ENCODE measurements at places on chromosomes 3 and 15.

DNA sequence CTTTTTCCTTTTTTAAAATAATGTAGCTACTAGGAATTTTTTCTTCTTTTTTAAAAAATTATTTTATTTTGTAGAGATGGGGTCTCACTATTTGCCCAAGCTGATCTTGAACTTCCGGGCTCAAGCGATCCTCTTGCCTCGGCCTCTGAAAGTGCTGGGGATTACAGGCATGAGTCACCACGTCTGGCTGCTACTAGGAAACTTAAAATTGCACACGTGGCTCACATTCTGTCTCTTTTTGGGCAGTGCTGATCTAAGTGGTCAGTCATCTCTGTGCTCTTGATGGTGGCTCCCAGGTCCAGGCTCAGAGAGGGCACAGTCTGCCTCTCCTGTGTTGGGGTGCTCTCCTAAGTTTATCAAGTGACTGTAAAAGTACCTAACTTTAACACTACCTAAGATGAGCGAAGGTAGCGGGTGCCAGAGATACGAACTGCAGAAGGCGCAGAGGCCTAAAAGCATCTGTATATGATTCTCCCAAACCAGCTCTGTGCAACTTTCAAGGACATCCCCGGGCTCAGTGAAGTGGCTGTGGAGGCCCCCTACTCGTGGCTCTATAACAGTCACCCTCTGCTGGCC, 52.9 kb upstream of the SEC13 start:
- DNase-seq = no peak

- DNase-seq = peak; percentile 60
Observed at GRCh38 chr3:40191850-40192448, 117.6 kb upstream of the EIF1B start.

DNA sequence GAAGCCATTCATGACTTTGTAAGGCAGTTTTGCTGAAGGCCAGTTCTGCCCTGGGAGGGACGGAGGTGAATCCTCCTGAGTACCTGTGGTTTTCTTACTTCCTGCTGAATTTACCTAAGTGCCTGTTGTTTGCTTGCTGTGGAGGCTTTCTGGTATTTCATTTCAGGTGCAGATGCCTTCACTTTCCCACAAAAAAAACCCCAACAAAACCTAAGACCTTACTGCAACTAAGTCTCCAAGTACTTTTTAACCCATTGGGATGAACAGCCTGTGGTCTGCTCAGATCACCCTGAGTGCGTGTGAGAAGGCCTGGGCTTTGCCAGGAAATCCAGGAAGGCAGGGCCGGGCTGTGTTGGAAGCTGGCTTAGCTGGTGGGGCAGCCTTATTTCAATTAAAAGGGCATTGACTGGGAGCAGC, 65.3 kb downstream of the IGF1R start:
- DNase-seq = peak; percentile 18

DNA sequence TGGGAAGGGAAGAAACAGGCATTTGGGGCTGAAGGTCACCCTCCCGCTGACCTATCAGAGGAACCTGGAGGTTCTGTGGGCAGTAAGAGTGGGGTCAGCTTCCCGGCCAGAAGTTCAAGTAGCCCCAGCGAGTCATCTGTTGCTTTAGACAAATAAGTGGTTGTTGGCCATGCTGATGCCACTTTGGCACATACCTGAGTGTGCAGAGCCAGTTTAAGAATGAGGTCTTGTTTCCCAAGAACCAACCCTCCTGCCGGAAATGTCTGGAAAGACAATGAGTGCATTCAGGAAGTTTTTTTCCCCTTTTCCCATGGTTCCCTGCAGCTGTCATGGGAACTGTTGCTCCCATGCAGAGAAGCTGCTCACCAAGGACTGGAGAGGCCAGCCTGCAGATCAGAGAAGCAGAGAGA, 166.7 kb downstream of the ZNF621 start:
- no peak for DNase-seq

DNA sequence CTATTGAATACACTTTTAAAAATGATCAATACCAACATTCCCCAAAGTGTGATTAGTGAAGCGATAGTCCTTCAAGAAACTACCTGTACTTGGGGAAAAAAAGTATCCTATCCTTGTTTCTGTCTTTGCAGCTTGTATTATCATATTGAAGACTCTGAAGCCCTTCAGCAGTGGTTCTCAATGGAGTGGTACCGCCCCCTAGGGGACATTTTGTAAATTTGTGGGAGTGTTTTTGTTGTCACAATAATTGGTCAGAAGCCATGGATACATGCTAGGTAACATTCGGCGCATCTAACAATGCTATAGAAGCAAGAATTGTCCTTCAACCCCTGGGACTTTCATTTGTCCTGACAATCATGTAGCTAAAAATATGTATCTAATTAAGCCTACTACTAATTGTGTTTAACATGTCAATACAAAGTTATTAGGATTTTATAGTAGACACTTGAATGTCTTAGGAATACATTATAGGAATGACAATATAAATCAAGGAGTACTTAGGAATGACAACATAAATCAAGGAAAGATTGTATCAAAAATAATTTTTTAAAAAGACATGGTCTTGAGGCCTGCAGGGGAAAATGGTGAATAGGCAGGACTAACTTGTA, 53.7 kb downstream of the NMD3 start:
- no peak for DNase-seq

DNA sequence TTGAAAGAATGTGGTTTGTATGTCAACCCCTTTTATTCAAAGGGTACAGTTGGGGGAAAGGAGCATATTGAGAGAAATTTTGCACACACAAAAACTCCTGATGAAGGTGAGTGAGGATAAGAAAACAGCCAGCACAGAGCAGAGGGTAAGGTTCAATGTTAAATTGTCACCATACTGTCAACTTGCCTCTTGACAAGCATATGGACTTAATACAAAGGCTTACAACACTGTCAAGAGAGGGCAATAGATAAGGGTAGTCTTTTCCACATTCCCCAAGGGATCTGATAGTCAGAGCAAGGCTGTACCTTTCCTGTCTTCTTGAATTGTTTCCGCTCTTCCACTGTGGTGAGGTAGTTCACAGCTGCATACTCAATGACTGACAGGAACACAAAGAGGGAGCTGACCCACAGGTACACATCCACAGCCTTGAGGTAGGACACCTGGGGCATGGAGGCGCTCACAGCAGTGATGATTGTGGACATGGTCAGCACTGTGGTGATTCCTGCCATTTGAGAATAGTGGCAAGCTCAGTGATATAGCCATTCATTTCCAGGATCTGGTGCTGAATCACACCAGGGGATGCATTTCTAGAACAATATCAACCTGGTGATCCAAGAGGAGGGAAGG, 20.4 kb upstream of the RIOX2 start:
- no peak for DNase-seq

DNA sequence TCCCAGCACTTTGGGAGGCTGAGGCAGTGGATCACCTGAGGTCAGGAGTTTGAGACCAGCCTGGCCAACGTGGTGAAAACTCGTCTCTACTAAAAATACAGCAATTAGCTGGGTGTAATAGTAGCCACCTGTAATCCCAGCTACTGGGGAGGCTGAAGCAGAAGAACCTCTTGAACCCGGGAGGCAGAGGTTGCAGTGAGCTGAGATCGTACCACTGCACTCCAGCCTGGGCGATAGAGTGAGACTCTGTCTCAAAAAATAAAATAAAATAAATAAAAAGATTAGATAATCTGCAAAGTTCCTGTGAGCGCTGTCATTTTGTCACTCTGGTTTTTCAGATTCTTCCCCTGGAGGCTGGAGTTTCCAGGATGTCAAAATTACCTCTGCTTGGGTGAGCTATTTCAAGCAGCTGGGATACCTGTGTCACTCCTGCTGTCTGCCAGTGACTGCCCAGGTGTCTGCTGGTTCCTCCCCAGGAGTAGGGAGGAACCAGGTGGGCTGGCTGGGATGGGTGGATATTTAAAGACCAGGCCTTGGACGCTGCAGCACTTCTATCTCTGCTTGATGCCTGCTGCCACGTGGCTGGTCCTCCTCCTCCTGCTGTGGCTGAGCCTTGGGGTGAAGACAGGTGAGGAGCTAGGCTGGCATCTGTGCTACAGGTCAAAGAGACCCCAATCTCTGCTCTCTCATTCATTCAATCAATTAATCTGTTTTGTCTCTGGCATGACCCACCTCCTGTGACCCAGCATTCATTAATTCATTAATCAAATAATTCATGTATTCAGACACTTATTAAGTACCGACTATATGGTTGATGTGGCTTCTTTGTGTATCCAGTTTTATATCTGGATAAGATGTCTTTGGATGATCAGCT, 19.5 kb upstream of the MUC20 start:
- no peak for DNase-seq

DNA sequence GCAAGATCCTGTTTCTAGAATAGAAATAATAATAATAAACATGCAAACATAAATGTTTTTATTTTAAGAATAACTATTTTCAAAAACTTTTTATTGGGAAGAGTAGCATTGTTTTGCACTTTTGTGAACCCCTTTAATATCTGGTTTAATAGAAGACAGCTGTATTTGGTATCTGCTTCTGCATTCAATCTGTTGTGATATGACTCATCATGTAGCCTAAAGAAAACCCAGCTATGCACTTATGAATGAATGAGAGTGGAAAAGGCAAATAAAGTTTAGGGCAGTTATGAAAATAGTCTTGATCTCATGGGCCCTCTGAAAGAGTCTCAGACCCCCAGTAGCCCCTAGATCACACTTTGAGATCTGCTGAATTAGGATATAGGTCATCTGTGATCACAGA, 100.4 kb upstream of the PPP2R3A start:
- no peak for DNase-seq

DNA sequence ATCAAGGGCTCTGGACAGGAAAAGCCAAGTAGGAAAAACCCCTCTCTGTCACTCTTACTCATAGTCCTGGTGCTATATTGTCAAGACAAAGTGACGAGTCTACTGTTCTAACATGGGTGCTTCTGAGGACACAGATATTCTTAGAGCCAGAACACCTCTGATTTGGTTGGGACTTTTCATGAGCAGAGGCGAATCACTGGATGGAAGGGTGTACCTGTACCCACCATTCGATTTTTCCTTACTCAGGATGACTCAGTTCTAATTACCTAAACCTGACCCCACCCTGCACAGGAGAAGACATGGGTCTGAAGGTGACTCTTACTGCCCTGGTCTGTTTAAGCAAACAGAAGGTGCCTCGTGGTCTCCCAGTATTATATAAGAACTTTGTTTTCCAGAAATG, 58.5 kb downstream of the ABCC5 start:
- DNase-seq = peak; percentile 73

DNA sequence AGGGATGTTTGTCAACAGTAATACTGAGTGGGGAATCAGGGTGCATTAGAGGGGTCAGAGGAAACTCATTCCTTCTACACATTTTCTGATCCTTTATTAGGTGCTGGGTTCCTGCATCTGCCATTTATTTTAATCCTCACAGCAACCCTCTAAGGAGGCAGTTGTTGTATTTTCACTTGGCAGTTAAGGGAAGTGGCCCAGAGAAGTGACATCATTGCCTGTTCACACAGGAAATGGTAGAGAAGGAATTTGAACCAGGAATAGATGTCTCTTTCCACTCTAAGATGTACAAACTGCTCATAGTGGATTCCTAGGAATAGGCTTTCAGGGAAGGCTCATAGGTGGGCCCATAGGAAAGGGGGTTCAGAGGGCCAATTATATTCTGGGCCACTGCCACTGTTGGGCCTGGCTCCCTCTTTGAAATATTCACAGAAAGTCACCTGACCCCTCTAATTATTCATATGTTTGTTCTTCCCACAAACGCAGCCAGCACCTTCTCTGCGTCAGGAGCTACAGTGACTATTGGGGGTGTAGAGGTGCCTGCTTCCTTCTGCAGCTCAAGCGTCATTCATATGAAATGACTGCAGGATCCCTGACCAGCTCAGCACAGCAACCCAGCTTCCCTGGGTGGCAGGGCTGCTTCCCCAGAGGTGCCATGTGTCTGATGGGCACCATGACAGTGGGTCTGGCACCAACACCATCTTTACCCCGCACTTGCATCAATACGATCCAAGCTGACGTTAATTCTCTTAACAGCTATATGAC, 163.9 kb upstream of the SMAD3 start:
- no peak for DNase-seq
